ENCODE measurements at places on chromosomes 1 and 21.

GRCh38 chr1:201945157-201945556 is 1.2 kb downstream of the LMOD1 start:
- no peak for DNase-seq

GRCh38 chr1:14878124-14878523 is 275.4 kb upstream of the TMEM51 start:
- no peak for DNase-seq

- DNase-seq = no peak
Observed at GRCh38 chr21:39674801-39675200, 62.1 kb downstream of the B3GALT5 start.

DNA sequence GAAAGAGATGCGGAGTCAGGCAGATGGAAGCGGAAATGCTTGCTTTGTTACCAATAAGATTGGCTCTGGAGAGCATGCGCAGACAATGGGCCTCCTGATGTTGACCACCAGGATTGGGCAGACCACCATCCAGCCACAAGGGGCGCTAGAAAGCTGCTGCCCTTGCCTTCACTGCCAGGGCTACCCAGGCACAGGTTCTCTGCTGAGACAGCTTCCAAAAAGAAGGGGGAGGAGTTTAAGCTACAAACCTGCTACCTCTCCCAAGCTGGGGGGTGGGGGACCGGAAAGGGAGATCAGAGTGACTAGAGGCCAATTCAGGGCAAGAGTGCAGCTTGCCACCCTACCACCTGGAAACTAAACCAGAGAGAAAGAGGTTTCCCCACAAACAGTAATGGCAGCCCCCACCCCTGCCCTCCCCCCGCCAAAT is 369.7 kb downstream of the RRAGC start:
- peak; percentile 29 for DNase-seq

GRCh38 chr1:186002406-186002805 is 268.2 kb downstream of the HMCN1 start:
- DNase-seq = no peak

DNA sequence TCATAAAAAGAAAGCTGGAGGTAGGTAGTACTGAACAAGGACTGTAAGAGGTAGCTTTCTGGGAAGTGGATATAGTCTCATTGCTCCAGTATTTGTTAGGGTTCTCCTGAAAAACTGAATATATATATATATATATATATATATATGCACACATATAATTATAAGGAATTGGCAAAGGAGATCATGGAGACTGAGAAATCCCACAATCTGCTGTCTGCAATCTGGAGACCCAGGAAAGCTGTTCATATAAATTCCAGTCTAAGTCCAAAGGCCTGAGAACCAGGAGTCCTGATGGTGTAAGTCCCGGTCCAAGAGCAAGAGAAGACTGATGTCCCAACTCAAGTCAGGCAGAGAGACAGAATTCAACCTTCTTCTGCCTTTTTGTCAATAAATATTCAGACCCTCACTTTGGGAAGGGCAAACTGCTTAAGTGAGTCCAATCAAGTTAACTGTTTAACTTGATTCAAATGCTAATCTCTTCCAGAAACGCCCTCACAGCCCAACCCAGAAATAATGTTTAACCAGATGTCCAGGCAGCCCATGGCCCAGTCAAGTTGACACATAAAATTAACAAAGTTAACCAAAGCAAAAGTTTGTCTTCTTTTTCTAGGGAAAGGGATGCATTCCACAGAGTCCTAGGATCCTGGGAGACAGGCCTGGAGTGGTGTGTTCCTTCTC is 225.3 kb upstream of the KAZN start:
- DNase-seq = no peak

- DNase-seq = peak; percentile 97
Observed at GRCh38 chr1:5992026-5992813, at the start of gene NPHP4. Gene NPHP4, minus strand, starts transcription at chr1:5992425. Its CDS starts 6,136 bp downstream, at chr1:5986289.

GRCh38 chr21:40835184-40835694 is 11.7 kb downstream of the DSCAM start:
- no peak for DNase-seq

DNA sequence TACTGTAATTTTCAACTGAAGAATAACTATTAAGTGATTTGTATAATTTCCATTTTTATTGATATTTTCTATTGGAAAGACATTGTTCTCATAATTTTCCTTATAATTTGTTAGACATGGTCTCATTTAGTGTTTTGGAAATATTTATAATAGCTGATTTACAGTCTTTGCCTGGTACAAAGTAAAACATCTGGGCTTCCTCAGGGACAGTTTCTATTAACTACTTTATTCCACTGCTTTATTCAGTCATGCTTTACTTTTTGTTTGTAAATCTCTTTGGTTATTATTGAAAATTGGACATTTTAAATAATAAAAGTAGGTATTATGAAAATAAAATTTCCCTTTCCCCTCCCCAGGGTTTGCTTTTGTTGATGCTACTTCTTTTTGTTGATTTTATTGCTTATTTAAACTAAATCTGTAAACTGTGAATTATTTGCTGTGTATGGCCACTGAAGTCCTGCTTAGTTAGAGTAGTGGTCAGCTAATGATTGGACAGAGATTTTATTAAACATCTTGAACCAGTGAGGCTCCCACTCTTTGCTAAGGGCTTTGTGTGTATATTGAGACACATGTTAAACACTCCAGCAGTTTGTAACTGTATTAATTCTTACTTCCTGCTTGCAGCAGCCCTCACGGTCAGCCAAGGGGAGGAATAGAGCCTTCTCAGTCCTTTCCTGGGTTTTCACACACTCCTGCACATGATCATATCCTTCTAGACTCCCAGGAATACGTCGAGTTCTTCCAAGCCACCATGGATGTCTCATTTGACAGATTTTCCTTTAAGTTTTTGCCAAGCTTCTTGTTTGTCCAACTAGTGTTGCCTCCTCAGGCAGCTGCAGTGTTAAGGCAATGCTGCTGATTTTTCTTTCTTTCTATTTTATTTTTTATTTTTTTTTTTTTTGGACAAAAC is 994.6 kb upstream of the PRMT6 start:
- DNase-seq = no peak

DNA sequence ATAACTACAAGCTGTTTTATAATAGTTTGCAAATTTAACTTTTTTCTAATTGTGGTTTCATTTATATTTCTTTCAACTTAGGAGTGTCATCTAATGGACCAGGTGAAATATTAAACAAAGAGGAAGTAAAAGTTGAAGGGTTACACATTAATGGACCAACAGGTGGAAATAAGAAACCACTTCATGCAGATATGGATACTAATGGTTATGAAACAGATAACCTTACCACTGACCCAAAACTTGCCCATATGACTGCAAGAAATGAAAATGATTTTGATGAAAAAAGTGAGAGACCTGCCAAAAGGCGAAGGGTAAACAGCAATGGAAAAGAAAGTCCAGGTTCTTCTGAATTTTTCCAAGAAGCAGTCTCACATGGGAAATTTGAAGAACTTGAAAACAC is 59.7 kb downstream of the MIER1 start:
- no peak for DNase-seq

- no peak for DNase-seq
Observed at GRCh38 chr1:156717351-156717750, 10.9 kb upstream of the METTL25B start.

- DNase-seq = no peak
Observed at GRCh38 chr1:33443080-33443704, 12.3 kb upstream of the PHC2 start.

DNA sequence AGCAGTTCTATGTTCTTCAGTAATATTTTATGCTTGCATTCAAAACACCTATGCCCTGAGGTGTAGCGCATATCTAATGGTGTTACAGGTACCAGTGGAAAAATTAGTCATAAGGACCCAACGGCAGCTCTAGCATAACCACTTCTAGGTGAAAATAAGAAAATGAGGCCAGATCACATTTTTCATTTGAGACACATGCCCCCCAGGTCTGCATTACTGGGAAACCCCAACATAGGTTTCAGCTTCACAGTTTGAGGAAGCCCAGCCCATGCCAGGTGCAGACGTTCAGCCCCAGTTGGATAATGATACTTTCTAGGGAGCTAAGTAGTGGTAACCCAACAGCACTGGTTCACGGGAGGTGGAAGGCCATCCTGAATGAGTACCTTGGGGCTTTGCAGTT is 129.8 kb downstream of the CNIH3 start:
- DNase-seq = no peak

DNA sequence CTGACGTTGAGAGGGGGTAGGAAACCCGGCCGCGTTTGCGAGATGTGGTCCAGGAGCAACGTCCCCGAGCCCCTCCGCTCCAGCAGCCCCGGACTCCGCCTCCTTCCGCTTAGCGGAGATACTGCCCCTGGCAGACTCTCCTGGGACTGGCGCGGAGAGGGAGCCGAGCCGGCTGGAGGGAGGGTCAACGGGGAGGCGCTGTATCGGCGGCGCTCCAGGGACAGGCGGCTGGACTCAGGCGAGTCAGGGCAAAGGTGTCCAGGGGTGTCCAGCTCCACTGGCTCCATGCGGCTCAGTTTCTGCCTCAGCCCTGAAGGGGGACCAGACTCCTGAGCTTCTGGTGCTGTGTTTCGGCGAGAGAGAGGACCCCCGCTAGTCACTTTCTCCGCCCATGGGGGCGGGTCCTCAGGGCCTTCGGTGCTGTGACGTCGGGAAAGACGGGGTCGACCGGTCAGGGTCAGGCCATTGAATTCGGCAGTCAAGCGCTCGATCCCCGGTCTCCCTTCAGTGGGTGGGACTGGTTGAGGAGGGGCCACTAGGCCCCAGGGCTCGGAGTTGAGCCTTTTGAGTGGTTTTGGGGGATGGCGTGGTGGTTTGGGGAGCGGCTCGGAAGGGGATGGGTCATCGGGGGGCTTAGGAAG is 2.8 kb upstream of the LIX1L start:
- no peak for DNase-seq

DNA sequence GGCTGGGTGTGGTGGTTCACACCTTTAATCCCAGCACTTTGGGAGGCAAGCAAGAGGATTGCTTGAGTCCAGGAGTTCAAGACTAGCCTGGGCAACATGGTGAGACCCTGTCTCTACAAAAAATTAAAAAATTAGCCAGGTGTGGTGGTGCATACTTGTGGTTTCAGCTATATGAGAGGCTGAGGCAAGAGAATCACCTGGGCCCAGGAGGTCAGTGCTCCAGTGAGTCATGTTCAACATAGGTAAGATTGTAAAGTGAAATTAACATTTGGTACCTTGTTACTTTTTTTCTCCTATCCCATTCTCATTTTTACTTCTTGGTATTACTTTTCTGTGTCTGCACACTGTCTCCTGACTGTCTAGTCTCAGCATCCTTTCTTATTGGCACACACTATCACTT is 19.0 kb downstream of the MAGI3 start:
- DNase-seq = no peak

DNA sequence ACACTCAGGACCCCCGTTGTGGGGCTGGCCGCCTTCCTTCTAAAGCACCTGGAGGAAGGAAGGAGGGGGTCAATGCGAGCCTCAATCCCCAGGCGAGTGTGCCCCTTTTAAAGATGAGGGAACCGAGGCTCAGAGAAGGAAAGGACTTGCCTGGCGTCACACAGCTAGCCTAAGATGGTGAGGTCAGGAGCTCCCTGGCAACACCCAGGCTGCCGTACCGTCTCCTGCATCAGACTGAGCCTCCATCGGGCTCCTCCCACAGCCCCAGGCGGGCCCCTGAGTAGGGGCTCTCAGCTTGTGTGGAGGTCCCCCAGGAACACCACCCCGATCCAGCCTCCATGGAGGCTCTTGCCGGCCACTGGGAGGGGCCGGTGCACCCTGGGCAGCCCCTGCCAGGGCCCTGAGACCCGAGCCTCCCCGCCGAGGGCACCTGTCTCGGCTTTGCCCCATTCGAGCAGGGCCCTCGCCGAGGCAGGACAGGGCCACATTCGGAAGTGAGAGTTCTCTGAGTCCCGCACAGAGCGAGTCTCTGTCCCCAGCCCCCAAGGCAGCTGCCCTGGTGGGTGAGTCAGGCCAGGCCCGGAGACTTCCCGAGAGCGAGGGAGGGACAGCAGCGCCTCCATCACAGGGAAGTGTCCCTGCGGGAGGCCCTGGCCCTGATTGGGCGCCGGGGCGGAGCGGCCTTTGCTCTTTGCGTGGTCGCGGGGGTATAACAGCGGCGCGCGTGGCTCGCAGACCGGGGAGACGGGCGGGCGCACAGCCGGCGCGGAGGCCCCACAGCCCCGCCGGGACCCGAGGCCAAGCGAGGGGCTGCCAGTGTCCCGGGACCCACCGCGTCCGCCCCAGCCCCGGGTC is at the start of gene AIRE:
TSS of gene AIRE (plus strand) at position 739 of the 855 bp plus-strand sequence. CDS start 131 bp downstream, outside the sequence.
- no peak for DNase-seq

DNA sequence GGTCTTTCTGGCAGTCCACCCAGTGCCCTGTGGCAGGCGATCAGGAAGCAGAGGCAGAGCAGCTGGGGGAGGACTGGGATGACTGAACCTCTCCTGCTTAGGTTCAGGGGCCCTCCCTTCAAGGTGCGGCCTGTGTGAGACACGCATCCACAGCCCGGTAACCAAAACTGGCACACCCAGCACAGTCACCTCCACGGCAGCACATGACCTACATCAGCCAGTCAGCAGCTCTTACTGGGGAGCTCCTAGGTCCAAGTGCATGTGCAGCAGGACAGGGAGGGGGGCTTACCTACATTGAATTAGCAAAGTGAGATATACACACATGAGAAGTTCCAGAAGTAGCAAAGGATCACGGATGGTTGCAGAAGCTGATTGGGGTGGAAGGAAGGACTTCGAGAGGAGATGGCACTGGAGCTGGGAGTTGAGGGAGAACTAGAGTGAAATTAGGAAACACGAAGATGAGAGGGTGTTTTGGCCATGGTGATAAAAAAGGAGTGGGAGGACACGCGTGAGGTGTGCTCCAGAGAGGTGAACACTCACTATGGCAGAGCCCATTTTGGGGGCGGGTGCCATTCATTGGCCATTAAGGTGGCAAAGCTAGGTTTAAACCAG is 51.4 kb upstream of the IRF2BP2 start:
- no peak for DNase-seq

- DNase-seq = no peak
Observed at GRCh38 chr21:41364308-41364707, 2.5 kb downstream of the MX2 start.

- DNase-seq = no peak
Observed at GRCh38 chr21:31449921-31450535, 106.0 kb upstream of the TIAM1 start.

DNA sequence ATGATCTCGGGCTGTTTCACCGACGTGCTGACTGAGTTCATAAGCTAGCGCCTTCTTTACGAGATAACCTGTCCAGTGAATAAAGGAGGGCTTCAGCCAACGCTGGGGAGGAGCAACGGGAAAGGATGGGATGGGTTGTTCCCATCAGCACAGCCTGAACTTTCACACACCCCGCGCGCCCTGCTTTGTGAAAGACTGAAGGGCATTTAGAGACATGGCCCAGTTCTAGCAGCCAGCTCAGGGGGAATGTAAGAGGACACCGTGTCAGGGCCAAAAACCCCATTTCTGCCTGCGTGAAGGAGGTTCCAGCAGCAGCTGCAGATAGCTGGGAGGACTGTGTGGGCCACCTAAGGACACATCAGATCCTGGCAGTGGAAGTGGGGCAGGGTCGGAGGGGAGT is 255.1 kb upstream of the RAB4A start:
- no peak for DNase-seq

- peak; percentile 60 for DNase-seq
Observed at GRCh38 chr1:155255243-155256007, at the start of gene ENTREP3. Gene ENTREP3, minus strand, starts transcription at chr1:155255483. Its CDS starts 606 bp downstream, at chr1:155254877.

GRCh38 chr1:206451134-206451686 is 19.1 kb upstream of the IKBKE start:
- DNase-seq = no peak

- no peak for DNase-seq
Observed at GRCh38 chr1:78500529-78500928, 9.8 kb downstream of the PTGFR start.

Measured in stimulated activated CD4-positive, alpha-beta T cell treated with anti-CD3 and anti-CD28 coated beads, Interleukin-1b, Interleukin-23, amount 100 ng/mL, for 1 hour (primary cell).